ENCODE measurements at places on chromosomes 6 and 20.

- DNase-seq = no peak
Observed at GRCh38 chr6:166643891-166644590, 17.0 kb upstream of the RPS6KA2 start.

GRCh38 chr6:90212274-90212673 lies 84.4 kb downstream of the BACH2 start:
- DNase-seq = no peak

- no peak for DNase-seq
Observed at GRCh38 chr20:25848222-25848621, 151.6 kb upstream of the ZNF337 start.

GRCh38 chr6:141134723-141135122 lies 998.0 kb upstream of the GJE1 start:
- DNase-seq = no peak

- no peak for DNase-seq
Observed at GRCh38 chr6:110488606-110489190, 12.3 kb upstream of the SLC22A16 start.

GRCh38 chr20:1392443-1392692 lies 486 bp downstream of the FKBP1A start:
- no peak for DNase-seq

DNA sequence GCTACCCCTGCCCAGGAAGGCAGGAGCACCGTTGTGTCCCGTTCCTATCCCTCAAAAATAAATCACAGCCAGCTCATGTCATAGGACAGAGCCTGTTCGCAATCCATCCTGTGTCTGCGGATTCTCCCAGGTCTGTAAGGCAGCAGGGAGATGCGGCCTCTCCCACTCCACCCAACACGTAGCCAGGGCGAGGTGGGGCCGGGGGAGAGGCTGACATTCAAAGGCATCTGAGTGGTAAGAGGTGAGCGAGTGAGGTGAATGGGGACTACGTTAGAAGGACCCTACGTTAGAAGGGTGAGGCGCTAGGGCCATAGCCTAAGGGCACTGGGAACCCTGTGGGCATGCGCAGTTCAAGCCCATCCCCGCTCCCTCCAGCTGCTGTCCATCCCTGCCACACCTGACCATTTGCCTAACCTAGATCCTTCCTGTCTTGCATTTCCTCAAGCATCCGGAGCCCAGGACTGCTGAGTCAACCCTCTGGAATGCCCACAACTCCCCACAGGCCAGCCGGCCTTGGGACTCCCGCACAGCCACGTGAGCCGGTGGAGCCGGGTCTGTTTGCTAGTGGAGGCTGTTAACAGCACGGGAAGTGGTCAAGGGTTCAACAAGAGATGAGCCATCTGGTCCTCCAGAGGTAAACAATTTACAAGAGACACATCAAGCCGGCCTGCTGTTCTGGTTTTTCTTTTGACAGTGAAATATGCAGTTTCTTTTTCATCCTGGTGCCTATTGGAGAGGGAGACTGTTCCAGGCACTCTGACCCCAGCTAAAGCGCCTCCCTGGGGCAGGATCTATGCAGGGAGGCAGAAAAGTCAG lies 45.9 kb downstream of the RIPOR3 start:
- no peak for DNase-seq

DNA sequence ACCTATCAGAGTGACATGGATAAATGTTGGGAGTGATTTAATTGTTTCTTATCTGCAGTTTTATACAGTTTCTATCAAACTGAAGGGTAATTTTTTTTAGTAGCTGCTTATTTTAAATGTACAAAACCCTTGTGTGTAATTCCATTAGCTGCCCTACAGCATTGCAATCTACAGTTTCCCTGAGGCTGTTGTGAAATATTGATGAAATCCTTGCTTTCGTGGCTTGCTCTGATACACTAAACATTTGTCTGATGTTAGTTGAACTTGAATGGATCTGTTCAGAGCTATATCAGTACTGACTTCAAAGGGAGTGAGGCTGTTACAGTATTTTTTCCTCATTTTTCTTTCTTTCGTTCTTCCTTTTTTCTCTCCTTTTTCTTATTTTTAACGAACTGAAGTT lies 255.4 kb downstream of the TSHZ2 start:
- no peak for DNase-seq

Data from stimulated activated CD4-positive, alpha-beta T cell treated with anti-CD3 and anti-CD28 coated beads, Interleukin-1b, Interleukin-23, amount 100 ng/mL, for 24 hours (primary cell).